ENCODE measurements at places on chromosomes 7 and 10.
A peak's percentile ranks its signal among the peaks of the same experiment; 100 is the strongest.

- no peak for DNase-seq
These were observed 76.5 kb upstream of the FGL2 start for GRCh38 chr7:77276120-77276519.

DNA sequence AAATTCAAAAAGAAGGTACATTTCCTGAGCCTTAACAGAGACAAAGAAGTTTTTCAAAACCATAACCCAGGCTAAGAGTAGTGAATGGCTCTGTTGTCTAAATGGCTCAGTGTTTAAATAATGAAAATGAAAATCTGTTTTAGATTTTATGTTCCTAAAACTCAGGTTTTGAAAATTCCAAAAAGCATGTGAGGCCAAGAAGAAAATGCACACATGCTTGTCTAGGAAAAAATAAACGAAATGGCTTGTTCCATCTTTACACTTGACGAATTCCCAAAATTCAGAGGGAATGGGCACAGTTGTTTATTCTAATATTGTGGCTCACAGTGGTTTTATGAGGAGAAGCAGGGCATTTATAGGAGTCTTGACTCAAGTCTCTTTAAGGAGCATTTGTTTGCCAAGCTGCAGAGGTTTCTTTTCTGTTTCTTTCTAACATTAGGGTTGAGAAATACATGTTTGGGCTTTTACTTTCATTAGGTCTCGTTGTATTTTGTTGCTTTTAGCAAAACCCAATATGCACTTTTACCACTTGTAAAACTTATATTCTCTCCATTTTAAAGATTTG, 527.6 kb upstream of the ANKRD30A start:
- DNase-seq, result no peak

- no peak for DNase-seq
These were observed 356.1 kb downstream of the ELMO1 start for GRCh38 chr7:37092548-37092947.

- DNase-seq, result no peak
These were observed 45.3 kb downstream of the RASGEF1A start for GRCh38 chr10:43221419-43222209.

GRCh38 chr7:16063716-16064675, 357.3 kb downstream of the CRPPA start:
- peak; percentile 60 for DNase-seq

GRCh38 chr7:34751725-34752643, 94.0 kb downstream of the NPSR1 start:
- no peak for DNase-seq

- DNase-seq, result no peak
These were observed 18.3 kb downstream of the GIMAP6 start for GRCh38 chr7:150613880-150614279.

GRCh38 chr7:112995059-112995824, 91.4 kb downstream of the GPR85 start:
- peak; percentile 82 for DNase-seq

- DNase-seq, result no peak
These were observed 25.8 kb upstream of the WDFY4 start for GRCh38 chr10:48658975-48659269.

DNA sequence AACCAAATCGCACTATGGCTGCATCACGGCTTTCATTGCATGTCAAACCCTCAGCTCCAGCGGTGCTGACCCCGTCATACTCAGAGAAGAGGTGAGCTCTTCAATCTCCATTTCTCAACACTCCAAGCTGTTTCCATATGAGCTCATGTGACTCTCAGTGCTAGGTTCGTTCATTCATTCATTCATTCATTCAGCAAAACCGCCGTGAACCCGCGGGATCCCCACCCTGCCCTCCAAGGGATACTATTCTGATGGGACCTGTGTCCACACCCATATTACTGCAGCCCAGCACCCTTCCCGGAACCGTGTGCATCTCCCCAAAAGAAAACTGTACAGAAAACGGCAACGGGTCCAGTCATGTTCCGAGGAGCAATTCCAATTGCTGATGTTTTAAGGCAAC, 184.7 kb downstream of the DIP2C start:
- no peak for DNase-seq

- DNase-seq, result no peak
These were observed 291.2 kb downstream of the HDAC9 start for GRCh38 chr7:18786796-18787195.

DNA sequence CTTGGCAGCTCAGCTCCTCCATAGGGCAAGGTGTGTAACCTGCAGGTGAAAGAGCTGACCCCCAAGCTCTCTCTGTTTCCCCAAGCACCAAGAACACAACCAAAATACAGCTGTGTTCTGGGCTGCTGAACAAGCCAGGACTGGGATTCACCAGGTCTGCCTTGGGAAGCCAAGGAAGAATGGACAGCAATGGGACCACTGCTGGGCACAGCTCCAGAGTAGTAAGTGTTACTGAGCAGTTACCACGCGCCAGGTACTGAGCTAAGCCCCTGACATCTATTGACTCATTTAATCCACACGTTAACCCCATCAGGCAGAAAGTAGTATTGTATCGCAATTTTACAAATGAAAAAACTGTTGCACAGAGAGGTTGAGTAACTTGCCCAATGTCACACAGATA, 168.3 kb downstream of the GRID1 start:
- DNase-seq, result no peak

DNA sequence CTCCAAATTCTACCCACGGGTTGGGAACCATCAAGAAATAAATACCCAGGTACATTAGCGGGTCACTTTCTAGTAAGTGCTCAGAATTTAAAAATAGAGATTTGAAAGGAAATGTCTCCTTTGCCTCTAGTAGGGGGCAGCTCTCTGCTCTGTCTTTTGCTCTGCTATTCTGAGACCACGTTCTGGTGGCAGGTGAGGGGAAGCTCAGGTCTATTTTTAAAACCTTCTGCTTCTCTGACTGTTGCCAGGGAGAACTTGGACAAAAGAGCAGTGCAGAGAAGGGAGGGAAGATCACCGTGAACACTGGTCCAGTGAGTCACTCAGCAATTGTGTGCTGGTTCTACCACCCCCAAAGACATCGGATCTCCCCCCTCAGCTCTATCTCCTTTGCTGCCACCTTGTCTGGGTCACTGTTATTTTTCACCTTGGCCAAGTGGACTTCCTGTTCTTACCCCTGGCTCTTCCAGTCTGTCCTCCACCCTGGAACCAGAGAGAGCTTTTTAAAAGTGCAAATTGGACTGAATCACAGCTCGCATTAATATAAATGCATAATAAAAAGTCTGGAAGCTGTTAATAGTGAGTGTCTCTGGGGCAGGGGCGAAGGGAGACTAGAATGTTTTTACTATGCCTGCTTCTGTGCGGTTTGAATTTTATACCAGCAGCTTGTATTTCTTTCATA, 72.4 kb upstream of the LOXL4 start:
- DNase-seq, result no peak

DNA sequence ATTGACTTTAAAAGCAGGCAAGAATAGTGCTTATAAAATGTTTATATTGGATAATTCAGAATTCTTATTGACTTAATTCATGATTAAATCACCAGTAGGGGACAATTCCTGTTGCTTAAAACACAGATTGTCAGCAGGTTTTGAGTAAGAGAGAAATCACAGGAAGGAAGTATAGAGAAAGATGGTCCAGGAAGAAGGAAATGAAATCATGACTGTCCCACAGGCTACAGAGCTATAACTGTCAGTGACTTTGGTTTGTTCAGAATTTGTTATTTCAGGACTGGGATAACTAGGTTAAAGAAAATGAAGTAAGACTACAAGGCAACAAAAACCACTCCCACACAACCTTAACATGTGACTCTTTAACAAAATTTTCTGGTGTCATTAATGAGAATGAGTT, 6.8 kb downstream of the GNGT1 start:
- no peak for DNase-seq
